ENCODE measurements at places on chromosomes 1 and 21.
A peak's percentile ranks its signal among the peaks of the same experiment; 100 is the strongest.

DNA sequence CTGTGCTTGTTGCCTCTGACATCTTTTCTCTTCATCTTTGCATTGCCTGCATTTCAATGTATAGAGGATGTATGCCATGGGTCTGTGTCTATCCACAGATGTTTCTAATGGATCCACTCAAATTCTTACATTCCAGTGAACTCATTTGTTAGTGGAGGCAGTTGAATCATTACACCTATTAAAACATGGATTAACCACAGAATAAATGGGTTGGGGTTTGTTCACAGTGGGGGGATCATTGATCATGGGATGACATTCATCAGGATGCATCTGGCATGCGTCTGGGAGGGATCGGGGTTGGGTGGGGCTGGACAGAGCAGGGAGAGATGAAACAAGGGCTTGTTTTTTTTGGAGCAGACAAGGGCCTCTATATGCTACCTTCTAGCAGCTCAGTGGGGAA lies 182.5 kb downstream of the RHOU start:
- DNase-seq, result no peak

DNA sequence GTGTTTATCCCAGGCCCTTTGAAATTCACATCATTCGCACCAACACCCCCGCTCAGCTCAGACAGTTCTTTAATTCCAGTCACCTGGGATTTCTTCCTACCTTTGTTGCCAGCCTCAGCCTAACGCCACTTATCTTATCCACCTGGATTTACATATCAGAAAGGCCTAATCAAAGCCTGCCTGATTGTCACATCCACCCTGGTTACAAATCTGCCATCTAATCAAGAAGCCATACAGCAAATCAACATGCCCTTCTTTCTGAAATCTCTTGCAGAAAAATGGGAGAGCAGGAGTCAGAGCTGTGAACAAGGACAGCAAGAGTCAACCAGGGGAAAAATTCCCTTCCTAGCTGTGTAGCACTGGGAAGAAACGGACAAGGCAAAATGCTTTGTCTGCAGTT lies 173.2 kb upstream of the DAB1 start:
- no peak for DNase-seq

- DNase-seq, result no peak
Measured at GRCh38 chr1:17539477-17540254, at the start of gene ARHGEF10L. Gene ARHGEF10L (plus strand): TSS chr1:17539698. CDS start chr1:17580596, 40,898 bp downstream.

- DNase-seq, result no peak
Measured at GRCh38 chr1:3543076-3544039, 68.0 kb downstream of the MEGF6 start.

- no peak for DNase-seq
Measured at GRCh38 chr1:36866169-36866814, 168.0 kb downstream of the GRIK3 start.

GRCh38 chr1:7669559-7670311 lies 101.4 kb upstream of the VAMP3 start:
- DNase-seq, result peak; percentile 32

- DNase-seq, result no peak
Measured at GRCh38 chr21:20311234-20311787, 686.9 kb upstream of the NCAM2 start.
